ENCODE measurements at places on chromosomes 3 and 15.

- no peak for DNase-seq
Observed at GRCh38 chr3:183254487-183255347, 1.7 kb downstream of the B3GNT5 start.

- DNase-seq = no peak
Observed at GRCh38 chr3:127412578-127413317, 124.9 kb upstream of the PRR20G start.

- no peak for DNase-seq
Observed at GRCh38 chr3:121863801-121864200, 28.8 kb downstream of the EAF2 start.

- no peak for DNase-seq
Observed at GRCh38 chr3:88084097-88084501, 25.0 kb downstream of the ZNF654 start.

DNA sequence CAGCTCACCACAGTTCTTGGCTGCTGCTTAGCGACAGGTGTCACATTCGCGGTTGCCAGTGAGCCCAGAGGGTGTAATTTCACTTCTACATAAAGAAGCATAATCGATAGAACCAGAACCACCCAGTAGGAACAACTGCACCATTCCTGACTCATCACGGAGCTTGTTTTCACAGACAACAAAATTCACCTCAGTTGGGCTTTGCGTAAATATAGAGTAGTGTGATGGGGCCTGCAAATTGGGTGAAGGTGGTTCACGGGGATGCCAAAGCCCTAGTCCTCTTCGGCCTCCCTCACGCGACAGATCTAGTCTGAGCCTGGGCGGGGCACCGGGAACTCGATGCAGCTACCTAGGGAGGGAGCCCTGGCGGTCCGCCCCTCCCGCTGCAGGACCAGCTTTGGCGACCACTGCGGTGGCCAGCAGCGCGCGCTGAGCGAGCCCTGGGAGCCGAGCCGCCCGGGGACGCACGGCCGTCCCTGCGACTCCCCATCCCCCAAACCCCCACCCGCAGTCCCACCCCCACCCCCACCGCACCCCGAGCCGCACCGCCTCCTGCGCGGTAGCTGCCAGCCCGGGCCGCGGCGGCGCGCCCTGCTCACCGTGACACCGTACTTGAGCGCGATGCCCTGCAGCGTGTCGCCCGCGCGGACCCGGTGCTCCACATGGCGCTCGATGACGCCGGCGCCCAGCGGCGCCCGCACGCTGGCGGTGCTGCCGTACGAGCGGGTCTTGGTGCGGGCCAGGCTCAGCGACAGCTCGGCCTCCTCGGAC, 519 bp downstream of the LYSMD2 start:
- peak; percentile 25 for DNase-seq

DNA sequence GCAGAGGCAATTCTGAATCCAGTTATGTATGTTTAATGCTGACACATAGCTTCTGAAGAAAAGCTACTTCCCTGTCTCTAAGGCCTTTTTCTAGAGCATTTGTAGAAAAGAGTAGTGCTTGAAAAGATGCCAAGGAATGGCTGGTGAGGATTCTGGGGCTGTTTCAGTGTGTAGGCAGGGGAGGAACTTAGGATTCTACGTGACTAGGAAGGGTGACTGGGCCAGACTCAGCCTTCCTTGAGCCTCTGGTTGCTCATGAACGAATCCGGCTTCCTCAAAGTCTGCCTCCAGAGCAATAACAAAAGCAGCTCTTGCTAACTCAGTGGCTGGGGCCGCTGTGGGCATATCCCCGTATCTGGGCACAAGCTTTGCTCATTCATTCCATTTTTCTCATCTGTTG, 104.8 kb upstream of the WNT5A start:
- DNase-seq = no peak

DNA sequence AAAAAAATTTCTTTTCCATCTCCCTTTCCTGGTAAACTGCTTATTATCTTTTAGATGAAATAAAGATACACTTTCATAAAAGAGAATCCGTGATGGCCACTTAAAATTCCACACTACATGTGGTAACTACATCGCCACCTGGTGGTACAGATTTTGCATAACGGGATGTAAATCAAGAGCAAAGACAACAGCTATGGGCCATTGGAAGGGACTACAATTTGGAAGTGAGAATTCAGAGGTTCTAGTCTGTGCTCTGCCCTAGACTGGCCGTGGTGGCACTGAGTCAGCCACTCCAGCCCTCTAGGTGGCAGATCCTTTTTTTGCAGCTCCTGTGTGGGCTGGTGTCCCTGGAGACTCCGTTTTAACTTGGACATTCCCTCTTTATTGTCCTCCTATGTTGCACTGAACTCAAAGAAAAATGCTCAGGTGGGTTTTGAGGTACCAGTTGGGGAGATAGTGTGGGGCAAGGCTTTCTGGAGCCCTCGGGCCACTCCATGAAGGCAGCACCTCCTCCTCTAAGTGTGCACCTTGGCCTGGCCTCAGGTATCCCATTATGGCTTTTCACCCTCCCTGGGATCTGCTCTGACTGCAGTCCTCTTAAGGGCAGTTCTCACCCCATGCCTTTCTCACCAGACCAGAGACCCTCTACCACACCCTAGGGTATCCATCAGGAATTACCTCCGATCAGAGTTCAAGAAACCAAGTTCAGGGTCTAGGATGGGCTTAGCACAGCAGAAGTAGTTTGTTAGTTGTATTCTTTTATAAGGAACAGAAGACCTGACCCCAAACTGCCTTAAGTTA, 54.9 kb downstream of the SPSB4 start:
- peak; percentile 70 for DNase-seq

GRCh38 chr3:12895391-12896062, 54.2 kb upstream of the RPL32 start:
- DNase-seq = no peak

GRCh38 chr3:110567029-110567428, 504.6 kb upstream of the NECTIN3 start:
- DNase-seq = no peak

GRCh38 chr3:154044671-154045070, 76.5 kb upstream of the ARHGEF26 start:
- DNase-seq = no peak

DNA sequence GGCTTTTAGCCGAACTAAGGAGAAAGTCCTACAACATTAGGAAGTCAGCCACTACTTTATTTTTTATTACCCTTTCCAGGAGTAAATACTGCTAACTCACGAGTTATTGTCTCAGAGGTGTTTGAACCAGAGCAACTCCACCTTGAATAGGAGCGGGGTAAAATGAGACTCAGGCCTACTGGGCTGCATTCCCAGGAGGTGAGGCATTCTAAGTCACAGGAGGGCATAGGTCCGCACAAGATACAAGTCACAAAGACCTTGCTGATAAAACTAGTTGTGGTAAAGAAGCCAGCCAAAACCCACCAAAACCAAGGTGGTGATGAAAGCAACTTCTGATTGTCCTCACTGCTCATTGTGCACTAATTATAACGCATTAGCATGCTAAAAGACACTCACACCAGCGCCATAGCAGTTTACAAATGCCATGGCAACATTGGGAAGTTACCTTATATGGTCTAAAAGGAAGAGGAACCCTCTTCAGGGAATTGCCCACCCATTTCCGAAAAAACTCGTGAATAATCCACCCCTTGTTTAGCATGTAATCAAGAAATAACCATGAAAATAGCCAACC, 555.9 kb downstream of the IGSF11 start:
- no peak for DNase-seq

DNA sequence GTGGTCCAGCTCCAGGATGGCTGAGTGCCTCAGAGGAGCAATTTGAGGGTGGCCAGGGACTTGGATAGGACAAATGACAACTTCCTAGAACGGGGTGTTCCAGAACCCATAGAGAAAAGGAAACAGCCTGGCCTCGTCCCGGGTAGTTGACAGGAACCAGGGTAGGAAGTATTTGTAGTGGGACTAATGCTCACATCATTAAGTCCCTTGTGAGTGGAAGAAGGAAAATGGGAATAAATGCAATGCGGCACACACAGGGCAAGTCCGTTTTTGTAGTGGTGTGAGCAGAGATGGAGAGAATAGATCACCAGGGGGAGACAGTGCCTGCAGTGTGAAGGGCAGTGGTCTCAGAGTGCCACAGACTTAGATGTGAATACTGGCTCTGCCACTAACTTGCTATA, 19.6 kb downstream of the TIMP4 start:
- no peak for DNase-seq

GRCh38 chr3:150180334-150180733, 209.6 kb upstream of the PFN2 start:
- DNase-seq = no peak

- DNase-seq = no peak
Observed at GRCh38 chr3:151395806-151396205, 11.3 kb upstream of the P2RY12 start.

- DNase-seq = no peak
Observed at GRCh38 chr3:197238842-197239241, 59.6 kb downstream of the DLG1 start.

- no peak for DNase-seq
Observed at GRCh38 chr3:7760718-7761117, 740.9 kb upstream of the LMCD1 start.

- DNase-seq = no peak
Observed at GRCh38 chr15:101451266-101451799, 38.2 kb downstream of the PCSK6 start.

DNA sequence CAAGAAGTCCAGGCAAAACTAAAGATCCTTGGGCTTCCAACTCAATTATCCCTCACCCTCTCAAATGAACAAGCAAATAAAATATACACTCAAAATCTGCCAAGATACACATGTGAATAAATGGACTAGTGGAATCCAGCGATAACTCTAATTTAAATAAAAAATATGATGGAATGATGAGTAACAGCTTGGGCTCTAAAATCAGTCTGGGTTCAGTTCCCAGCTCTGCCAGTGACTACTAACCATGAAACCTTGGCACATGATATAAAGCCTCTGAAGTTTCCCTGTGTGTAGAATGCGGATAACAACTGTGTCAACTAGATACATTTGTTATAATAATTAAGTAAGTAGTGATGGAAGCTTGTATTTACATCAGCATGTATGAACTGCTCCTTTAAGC, 81.3 kb downstream of the CADPS start:
- DNase-seq = no peak

- DNase-seq = no peak
Observed at GRCh38 chr3:194606941-194607340, 26.3 kb downstream of the TMEM44 start.

DNA sequence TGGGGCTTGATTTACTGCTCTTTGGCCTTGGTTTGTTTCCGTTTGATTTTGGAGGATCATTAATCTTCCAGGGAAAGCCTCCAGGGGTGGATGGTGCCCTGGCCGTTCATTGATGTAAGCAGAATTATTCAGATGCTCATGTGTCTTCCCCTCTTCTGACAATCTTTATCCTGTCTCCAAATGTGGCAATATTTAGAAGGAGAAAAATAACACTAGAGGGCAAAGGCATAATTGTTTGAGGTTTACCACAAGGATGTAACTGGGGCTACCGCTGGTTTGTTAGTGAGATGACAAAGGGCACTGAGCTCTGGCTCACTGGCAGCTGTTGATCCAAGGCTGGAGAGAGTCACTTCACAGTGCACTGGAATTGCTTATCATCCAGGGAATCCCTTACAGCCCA, 18.2 kb upstream of the PLCL2 start:
- DNase-seq = no peak

DNA sequence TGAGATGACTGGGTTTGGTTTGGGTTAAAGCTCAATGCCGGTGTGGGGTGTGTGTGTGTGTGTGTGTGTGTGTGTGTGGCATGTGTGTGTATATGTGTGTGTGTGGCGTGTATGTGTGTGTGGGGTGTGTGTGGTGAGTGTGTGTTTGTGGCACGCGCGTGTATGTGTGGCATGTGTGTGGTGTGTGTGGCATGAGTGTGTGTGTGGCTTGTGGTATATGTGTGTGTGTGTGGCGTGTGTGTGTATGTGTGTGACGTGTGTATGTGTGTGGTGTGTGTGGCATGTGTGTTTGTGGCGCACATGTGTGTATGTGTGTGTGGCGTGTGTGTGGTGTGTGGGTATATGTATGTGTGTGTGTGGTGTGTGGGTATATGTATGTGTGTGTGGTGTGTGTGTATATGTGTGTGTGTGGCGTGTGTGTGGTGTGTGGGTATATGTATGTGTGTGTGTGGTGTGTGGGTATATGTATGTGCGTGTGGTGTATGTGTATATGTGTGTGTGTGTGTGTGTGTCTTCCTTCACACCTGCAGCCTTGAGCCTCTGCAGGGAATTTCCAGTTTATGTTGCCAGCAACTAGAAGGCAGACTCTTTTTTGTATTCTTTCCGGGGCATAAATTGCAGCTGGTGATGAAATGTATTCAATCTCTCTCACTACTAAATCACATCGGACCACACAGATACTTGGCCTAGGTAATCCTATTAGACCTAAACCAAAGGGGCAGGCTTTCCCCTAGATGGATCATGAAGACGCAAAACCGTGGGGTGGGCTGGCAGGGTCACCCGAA, 34.8 kb downstream of the CHRD start:
- no peak for DNase-seq

DNA sequence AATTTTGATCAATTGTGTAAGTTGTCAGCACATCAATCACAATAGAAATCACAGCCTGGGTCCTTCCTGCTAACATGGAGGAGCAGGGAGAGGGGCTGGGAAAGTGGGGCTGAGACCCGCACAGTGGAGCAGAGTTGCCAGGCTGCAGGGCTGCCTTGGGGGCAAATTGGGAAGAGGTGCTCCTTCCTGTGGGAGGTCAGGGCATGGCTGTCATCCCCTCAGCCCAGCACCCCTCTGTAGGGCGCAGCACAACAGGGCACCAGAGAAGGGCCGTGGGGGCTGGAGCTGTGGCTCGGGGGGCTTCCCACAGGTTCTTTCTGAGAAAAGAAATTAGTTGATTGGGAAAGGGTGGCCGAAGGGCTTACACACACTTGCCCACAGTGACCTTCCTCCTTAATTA, 126.3 kb downstream of the NSMCE3 start:
- no peak for DNase-seq

- no peak for DNase-seq
Observed at GRCh38 chr3:4795905-4796304, 183.3 kb upstream of the BHLHE40 start.

GRCh38 chr3:172201136-172201869, 161.9 kb downstream of the FNDC3B start:
- DNase-seq = peak; percentile 62

DNA sequence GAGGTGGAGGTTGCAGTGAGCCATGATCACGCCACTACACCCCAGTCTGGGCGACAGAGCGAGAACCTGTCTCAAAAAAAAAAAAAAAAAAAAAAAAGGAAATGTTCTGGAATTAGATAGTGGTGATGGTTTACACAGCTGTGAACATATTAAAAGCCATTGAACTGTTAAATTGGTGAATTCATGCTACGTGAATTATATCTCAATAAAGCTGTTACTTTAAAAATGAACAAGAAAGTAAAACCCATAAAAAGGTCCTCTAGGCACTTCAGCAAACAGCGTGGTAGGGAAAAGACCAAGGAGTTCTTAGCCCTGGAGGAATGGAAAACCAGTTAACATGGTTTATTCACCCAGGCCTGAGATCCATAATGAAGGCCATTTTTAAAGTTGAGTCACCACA, 180.1 kb downstream of the ATG7 start:
- DNase-seq = no peak

- DNase-seq = no peak
Observed at GRCh38 chr15:84702961-84703482, 12.9 kb downstream of the SEC11A start.

DNA sequence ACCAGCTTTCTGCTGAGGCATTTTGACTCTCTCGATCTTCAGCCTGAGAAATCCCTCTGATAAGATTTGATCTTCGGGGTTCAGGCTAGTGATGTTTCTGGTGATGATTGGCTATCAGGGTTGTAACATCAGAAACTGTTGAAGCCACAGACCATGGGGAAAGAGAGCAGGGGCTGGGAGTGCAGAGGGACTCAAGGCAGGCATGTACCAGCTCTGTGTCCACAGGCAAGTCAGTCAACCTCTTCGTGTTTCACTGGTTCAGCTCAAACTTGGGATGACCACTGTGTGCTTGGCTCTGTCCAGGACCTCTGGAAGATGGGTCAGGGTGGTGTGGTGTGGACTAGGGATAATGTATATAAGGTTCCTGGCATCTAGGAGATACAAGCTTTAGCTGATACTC, 116.5 kb downstream of the EEFSEC start:
- no peak for DNase-seq

Data from NCI-H2081 treated with DMSO at 0.1 percent for 48 hours (cell line).